Stimulated activated CD4-positive, alpha-beta T cell treated with anti-CD3 and anti-CD28 coated beads, Interleukin-1b, Interleukin-23, amount 100 ng/mL, for 1 hour (primary cell): ENCODE measurements at places on chromosomes 2 and 18.

DNA sequence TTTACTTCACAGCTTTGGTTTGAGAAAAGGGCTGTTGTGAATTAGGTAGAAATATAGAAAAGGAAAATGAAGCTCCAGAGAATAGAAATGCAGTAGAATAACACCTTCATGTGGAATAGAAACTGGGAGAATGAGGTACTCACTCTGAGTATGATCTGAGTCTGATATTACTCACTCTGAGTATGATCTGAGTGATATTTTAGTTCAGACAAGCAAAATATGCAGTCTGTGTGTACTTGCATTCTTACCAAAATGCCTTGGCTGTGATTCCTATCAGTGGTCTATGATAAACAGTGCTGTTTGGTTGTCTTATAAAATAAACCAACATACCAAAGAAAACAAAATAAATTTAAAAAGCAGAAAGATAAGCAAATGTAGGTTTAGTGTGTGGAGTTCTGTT is 487.6 kb downstream of the THSD7B start:
- no peak for DNase-seq

DNA sequence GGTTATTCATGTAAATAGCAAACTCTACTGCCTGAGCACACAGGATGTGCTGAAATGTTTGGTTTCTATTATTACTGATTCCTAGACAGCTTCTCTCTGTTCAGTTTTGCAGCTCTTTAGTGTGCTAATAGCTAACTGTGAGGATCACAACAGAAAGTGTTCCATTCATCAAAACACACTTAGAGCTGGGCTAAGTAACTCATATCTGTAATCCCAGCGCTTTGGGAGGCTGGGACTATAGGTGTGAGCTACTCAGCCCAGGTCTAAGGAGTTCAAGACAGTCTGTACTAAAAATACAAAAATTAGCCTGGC is 63.2 kb downstream of the MOGAT1 start:
- DNase-seq, result no peak

DNA sequence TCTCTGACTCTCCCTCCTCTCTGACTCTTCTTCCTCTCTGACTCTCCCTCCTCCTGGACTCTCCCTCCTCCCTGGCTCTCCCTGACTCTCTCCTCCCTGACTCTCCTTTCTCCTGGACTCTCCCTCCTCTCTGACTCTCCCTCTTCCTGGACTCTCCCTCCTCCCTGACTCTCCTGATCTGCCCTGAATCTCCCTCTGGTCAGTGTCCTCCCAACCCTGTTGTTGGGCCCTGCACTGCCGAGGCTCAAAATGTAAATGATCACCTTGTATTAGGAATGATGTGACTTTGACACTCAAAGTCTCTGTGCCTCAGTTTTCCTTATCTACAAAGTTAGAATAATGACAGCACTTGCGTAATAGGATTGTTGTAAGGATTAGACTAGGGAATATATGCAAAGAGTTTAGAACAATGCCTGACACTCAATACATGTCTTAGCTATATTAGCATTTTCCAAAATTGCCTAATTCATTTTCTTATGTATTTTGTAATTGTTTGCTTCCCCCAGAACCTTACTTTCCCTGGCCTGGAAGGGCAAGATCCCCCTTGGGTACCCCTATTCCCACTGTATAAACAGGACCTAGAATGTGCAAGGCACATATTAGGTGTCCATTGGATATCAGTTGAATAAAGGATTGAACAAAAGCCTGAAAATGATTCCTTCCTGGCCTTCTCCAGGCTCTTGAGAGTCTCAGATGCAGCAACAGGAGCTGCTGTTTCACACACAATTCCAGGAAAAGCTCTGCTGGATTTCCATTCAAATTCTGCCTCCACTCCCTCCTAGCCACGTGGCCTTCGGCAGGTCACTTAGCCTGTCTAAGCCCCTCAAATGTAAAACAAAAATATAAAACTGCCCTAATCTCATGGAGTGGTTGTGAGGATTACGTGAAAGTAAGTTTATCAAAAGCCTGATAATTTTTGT is 170.1 kb downstream of the INHBB start:
- DNase-seq, result no peak

GRCh38 chr18:6022845-6023244 is 127.5 kb upstream of the TMEM200C start:
- DNase-seq, result no peak

GRCh38 chr2:85974390-85974789 is 85.6 kb upstream of the ST3GAL5 start:
- DNase-seq, result no peak

GRCh38 chr2:19503406-19503805 is 145.0 kb upstream of the OSR1 start:
- DNase-seq, result no peak

DNA sequence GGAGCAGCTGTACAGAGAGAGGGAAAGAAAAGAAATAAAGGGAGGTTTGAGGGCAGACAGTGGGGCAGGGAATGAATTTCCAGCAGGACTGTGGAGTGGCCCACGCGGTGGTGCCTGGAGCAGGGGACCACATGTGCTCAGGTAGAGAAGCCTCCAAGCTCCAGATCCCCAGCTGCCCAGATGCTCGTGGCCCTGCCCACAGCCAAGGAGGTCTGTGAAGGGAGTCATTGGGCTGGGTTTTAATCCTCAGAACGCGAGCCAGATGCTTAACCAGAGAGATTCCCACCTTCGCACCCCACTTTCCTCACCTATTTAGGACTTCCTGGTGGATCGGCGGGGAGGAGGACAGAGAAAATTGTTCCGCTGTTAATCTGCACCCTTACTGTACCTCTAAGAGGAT is 369.4 kb downstream of the PARD3B start:
- DNase-seq, result no peak

DNA sequence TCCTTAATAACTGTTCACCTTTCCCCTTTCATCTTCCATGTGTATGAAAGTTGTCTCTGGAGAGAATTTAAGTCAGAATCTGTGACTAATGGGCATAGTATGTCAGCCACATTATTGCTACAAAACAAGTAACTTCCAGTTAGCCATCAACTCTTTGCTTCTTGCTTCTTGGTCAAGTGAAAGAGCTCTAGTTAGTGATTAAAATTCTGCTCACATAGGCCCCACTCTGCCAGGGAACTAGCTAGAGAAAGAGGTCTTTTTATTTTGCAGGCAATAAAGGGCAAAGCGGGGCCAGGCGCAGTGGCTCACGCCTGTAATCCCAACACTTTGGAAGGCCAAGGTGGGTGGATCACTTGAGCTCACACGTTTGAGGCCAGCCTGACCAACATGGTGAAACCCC is 64.6 kb downstream of the COLEC12 start:
- DNase-seq, result no peak
